ENCODE measurements at places on chromosomes 12 and 14.

GRCh38 chr12:938810-939209, 10.7 kb downstream of the RAD52 start:
- DNase-seq = no peak

DNA sequence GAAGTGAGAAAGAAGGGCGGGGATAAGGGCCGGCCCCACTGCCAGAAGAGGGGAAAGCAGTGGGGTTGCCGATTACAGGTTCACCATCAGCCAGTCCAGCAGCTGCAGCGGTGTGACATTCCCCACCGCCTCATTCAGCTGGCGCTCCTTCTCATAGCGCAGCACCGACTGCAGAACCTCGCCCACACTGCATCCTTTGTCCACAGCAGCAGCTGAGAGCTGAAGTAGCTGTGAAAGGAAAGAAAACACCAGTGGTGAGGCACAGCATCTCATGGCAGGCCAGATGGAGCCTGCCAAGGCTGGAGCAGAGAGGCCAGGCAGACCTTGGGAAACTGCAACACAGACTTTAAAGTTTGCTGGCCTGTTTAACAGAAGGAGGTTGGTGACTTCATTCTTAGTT, 33.2 kb downstream of the AKAP3 start:
- no peak for DNase-seq

DNA sequence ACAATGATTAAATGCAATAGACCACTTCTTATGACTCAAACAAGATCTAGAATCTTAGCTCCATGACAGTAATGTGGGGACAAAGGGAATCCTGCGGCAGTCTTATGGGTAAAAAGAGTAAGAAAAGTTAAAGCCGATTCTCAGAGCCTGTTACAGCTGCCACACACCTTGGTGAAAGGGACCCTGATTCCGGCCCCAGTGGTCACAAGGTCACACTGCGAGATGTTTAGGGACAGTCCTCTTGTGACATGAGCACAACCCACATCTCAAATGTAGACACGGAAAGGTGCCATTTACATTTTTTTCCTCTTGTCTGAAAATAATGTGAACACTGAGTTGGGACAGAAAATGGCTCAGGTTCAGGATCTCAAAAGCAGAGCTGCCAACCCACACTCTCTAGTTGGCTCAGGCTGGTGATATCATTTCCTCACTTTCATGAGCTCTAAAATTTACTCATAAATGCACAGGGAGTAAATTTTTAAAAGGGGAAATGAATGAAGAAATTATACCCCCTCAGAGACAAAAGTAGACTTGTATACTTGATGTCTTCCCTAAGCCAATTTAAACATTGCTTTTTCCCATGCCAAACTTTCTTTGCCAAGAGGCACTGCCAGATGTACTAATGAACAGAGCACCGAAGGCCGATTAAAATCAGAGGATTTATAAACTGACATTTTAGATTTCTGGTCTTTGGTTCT, 113.1 kb upstream of the OVCH1 start:
- no peak for DNase-seq

- no peak for DNase-seq
Observed at GRCh38 chr14:65304239-65304638, 108.3 kb upstream of the FUT8 start.

- DNase-seq = no peak
Observed at GRCh38 chr14:93977171-93977570, 801 bp upstream of the ASB2 start.

GRCh38 chr12:55829967-55830600, 697 bp upstream of the DNAJC14 start:
- DNase-seq = no peak

DNA sequence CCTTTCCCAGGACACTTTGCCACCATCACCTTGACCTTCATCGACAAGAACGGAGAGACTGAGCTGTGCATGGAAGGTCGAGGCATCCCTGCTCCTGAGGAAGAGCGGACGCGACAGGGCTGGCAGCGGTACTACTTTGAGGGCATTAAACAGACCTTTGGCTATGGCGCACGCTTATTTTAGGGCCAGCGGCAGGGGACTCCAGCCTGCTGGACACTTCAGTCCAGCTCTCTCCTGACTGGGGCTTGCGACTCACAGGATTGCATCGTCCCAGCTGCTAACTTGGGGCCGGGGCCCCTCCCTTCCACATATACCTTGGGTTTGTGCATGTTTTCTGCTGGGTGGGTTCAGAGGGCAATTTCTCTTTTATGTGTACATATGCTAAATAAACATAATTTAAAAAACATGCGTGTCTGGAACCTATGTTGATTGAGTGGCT, 11.2 kb downstream of the AHSA1 start:
- no peak for DNase-seq

GRCh38 chr14:69632593-69633151, 21.3 kb downstream of the SUSD6 start:
- DNase-seq = no peak

GRCh38 chr12:2212971-2213869, 160.4 kb downstream of the CACNA1C start:
- DNase-seq = peak; percentile 32

GRCh38 chr12:122946690-122947341, 19.4 kb downstream of the ABCB9 start:
- DNase-seq = no peak

- DNase-seq = no peak
Observed at GRCh38 chr14:79175671-79176070, 1005.5 kb downstream of the NRXN3 start.

- no peak for DNase-seq
Observed at GRCh38 chr14:100239211-100239839, 381 bp downstream of the YY1 start.

DNA sequence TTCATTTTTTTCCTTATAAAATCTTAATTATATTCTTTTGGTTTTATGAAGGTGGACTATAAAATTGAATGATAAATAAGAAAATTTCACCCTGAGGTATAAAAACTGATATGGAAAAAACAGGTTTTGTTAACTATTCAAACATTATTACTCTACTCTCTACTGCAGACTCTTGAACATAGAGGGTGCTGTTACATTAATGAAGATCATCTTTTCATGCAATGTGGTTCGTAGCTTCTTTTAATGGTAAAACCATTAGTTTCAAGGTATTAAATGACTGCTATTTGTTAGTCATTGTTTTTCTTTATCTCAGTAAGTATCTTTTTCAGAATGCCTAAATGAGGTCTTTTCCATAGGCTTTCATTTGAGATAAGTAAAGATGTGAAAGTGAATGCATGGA, 510.4 kb downstream of the SLC16A7 start:
- DNase-seq = no peak

All from NCI-H1694 treated with DMSO at 0.1 percent for 48 hours (cell line).